ENCODE measurements at places on chromosomes 16 and 17. TPM values are rescaled to one million over a fixed set of nuclear protein-coding genes. Genes with fewer than 3 reads are reported as not detected.

TP53TG3C gene
- not detected for total RNA-seq

TPSG1 gene
- total RNA-seq, result not detected

WNT9B gene
- not detected for total RNA-seq

TEX14 gene
- not detected for total RNA-seq

C17orf107 gene
- 11.9 TPM for total RNA-seq

KIF2B gene
- total RNA-seq, result not detected

DNAH2 gene
- total RNA-seq, result 0.66 TPM

CDK5RAP3 gene
- total RNA-seq, result 209 TPM

SDK2 gene
- total RNA-seq, result 0.33 TPM

GAS7 gene
- total RNA-seq, result 20.1 TPM

DNAAF1 gene
- total RNA-seq, result 0.99 TPM

DNAH9 gene
- 9.6 TPM for total RNA-seq

CPNE2 gene
- 8.8 TPM for total RNA-seq

GRCh38 chr16:3762107-3762750 is 44.9 kb upstream of the TRAP1 start:
- peaks cover 4% of the 10 kb centered on the region for H3K36me3 ChIP-seq
- no peak for DNase-seq
- H3K4me3 ChIP-seq, result no peak overlapping the region
- no peaks in the 10 kb centered on the region for H3K27me3 ChIP-seq

GRCh38 chr17:75810216-75810615 is 25.6 kb downstream of the UNK start:
- H3K27ac ChIP-seq, result no peak overlapping the region
- no peak overlapping the region for H3K4me3 ChIP-seq
- H3K4me1 ChIP-seq, result peaks cover 5% of the 10 kb centered on the region
- DNase-seq, result no peak
- H3K36me3 ChIP-seq, result peaks cover 27% of the 10 kb centered on the region
- no peaks in the 10 kb centered on the region for H3K27me3 ChIP-seq

DNA sequence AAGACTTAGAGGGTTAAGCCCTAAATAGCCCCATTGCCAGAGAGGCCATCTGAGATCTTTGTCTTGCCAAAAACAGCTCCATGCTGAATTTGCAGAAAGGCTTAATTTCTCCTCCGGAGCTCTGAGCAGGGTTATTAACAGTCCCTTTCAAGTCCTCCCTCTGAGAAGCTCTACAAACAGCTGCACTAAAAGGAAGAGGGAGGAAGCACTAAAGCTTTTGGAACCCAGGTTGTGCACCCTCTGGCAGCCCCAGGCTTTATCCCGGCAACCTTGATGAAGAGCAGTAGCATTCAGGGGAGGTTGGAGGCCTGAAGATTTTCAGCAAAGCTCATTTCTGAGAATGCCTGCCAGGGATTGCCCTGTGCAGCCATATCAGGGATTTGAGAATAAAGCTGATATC is 554.7 kb downstream of the RBFOX1 start:
- no peaks in the 10 kb centered on the region for H3K27me3 ChIP-seq
- H3K4me1 ChIP-seq, result no peaks in the 10 kb centered on the region
- H3K27ac ChIP-seq, result no peak overlapping the region
- no peak overlapping the region for H3K4me3 ChIP-seq
- no peak for DNase-seq

DNA sequence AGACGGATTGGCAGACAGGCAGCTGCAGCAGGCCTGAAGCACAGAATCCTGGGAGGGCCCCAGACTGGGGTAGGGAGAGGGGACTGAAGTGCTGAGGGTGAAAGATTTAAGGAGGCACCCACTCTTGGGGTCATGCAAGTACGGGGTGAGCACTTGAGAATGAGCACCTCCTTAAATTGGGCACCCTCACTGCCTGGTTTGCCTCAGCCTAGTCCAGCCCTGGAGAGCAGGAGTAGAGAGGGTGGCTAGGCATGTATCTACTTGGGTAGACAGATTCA is 154.1 kb upstream of the CDC42EP4 start:
- H3K4me1 ChIP-seq, result no peaks in the 10 kb centered on the region
- DNase-seq, result no peak
- no peak overlapping the region for H3K27ac ChIP-seq
- H3K36me3 ChIP-seq, result no peaks in the 10 kb centered on the region

- no peaks in the 10 kb centered on the region for H3K27me3 ChIP-seq
- H3K36me3 ChIP-seq, result no peaks in the 10 kb centered on the region
- H3K27ac ChIP-seq, result peak overlapping the region; percentile 97
These were observed 879 bp downstream of the SOCS1 start for GRCh38 chr16:11254913-11255736.

DNA sequence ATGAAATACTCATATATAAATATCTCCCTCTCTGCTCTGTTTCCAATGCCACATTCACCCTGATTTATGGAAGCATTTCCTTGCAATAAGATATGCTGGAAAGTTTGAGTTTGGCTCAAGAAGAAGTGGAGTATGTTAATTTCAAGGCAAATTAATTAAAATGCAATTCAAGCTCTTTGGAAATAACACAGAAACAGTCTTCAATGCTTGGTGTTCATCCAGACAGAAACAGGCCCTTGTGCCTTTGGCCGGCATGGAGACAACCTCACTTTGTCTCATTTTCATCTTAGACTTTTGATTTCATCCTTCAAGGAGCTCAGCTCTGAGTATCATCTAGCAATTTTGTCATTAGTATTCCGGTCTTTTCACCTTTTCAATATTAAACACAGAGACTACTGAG is 210.0 kb downstream of the C16orf95 start:
- H3K36me3 ChIP-seq, result no peaks in the 10 kb centered on the region
- peaks cover 9% of the 10 kb centered on the region for H3K4me1 ChIP-seq
- no peak for DNase-seq
- H3K4me3 ChIP-seq, result no peak overlapping the region

- peaks cover 5% of the 10 kb centered on the region for H3K27me3 ChIP-seq
- H3K4me1 ChIP-seq, result no peaks in the 10 kb centered on the region
- no peak overlapping the region for H3K27ac ChIP-seq
- H3K36me3 ChIP-seq, result no peaks in the 10 kb centered on the region
These were observed 20.9 kb downstream of the ABR start for GRCh38 chr17:1158879-1159278.

DNA sequence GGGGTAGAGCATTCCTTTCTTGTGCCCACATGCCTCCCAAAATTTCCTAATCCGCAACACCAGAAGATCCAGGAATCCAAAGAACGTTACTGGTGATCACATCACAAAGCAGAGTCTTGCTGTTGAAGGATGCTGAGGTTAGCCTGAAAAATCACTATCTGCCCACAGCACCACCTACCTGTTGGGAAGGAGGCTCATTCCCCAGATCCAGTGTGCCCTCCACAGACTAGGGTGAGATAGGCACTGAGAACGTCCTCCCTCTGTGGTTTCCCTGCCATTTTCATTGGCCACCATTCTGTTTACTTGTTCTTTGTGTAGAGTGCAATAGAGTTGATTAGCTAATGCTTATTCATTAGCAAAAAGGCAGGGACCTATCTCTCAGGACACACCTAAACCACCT is 30.3 kb downstream of the RCVRN start:
- no peaks in the 10 kb centered on the region for H3K36me3 ChIP-seq
- no peaks in the 10 kb centered on the region for H3K27me3 ChIP-seq
- no peak overlapping the region for H3K4me3 ChIP-seq

- no peaks in the 10 kb centered on the region for H3K36me3 ChIP-seq
- H3K4me1 ChIP-seq, result peaks cover 41% of the 10 kb centered on the region
- H3K27me3 ChIP-seq, result no peaks in the 10 kb centered on the region
- no peak overlapping the region for H3K4me3 ChIP-seq
- no peak for DNase-seq
- no peak overlapping the region for H3K27ac ChIP-seq
These were observed 7.6 kb upstream of the SLC47A2 start for GRCh38 chr17:19723964-19724363.

DNA sequence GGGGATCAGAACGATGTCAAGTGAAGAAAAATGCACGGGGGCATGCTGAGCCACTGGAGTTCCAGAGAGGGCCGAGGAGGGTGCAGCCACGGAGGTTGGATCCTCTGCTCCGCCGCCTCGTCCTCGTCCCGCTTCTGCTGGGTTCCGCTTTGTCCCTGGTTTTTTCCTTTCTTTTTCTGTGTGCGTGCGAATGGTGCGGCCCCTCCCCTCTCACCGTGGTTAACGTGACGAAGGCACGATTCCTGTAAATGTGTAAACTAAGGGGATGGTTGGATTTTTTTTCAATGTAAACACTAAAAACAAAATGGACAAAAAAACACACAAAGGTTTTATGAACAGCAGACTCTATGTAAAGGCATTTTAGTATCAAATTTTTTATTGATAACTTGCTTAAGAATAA is 46.7 kb downstream of the ACTG1 start:
- H3K27ac ChIP-seq, result no peak overlapping the region
- no peak for DNase-seq
- H3K4me3 ChIP-seq, result no peak overlapping the region

- H3K4me1 ChIP-seq, result peaks cover 48% of the 10 kb centered on the region
- peak; percentile 25 for DNase-seq
- no peaks in the 10 kb centered on the region for H3K36me3 ChIP-seq
- peak overlapping the region; percentile 64 for H3K27ac ChIP-seq
These were observed 444 bp downstream of the HELZ start for GRCh38 chr17:67244431-67245072.

DNA sequence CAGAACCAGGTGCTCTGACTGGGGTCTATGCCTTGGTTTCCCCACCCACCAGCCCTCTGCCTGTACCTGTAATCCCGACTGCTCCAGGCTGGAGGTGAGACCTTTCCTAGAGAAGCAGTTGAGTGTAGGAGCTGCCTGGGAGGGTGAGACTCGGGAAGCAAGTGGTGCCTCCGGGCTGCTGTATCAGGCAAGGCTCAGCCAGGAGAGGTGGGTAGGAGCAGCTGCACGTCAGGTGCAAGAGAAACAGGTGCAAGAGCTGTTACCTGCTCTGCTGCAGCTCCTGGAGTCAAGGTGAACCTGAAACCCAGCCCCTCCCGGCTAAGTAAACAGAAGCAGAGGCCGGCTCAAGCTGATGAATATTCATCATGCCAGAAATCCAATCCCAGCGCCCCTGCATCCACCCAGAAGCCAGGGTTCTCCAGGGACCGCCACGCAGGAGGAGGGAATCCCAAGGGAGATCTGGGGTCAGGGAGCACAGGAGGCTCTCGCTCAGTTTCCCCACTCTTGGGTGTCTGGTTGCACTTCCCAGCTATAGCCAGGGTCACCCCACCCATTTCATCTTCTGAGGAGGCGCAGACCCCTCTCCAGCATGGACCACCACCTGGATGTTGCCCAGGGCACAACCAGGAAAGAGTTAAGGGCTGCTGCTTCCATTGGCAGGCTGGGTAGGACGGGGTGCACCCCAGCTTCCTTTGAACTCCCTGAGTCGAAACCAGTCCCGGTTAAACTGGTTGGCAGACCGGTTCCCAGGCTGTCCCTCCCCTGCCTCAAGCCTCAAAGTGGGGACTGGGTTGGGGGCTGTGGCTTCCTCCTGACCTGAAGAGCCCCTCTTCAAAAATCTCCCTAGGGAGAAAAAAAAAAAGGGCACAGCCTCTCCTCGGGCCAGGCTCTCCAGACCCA is at the start of gene PRR15L:
PRR15L (minus strand) TSS at position 293 of the 900 bp plus-strand sequence. CDS start 4,649 bp downstream, outside the sequence.
- peak within 1 kb of the TSS; percentile 97 for H3K27ac ChIP-seq
- peaks cover under 1% of the 10 kb centered on the region for H3K36me3 ChIP-seq
- H3K4me3 ChIP-seq, result peak within 1 kb of the TSS; percentile 80
- DNase-seq, result peak; percentile 96
- H3K4me1 ChIP-seq, result peaks cover 58% of the 10 kb centered on the region

DNA sequence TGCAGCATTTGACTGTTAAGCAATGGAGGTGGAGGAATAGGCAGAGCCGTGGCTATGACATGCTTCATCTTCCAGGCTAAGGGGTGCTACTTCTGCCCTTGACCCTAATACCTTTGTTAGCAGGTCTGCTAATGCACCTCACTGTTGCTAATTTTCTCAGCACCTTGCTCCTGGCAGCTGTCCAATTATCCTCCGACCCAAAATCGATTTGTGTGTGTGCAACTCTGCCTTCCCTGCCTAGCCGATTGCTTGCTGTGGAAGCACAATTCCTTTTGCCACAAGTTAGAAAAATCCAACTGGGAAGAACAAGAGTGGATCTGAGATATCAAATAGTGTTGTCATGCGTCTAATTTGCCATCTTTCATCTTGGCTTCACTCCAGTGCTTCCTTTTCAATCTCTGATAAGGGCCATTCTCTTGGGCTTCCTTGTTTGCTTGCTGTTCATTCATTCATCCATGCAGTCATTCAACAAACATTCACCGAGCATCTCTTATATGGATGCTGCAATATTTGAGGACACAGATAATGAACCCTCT is 422.8 kb downstream of the RBFOX1 start:
- DNase-seq, result no peak
- no peaks in the 10 kb centered on the region for H3K27me3 ChIP-seq
- H3K27ac ChIP-seq, result no peak overlapping the region
- H3K4me1 ChIP-seq, result no peaks in the 10 kb centered on the region
- no peak overlapping the region for H3K4me3 ChIP-seq

DNA sequence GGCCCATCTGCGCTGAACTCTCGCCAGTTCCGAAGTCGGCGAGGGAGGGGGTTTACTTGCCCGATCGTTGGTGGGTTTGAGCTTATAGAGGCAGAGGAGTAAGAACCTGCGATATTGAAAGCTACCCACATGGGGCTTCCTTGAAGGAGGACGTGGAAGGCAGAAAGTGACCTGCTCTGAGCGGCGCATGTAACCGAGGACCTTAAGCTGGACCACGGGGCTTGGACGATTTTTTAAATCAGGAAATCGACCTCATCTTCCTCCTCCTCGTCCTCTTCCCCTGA is 2.0 kb downstream of the PRAC2 start:
- no peak for DNase-seq
- H3K36me3 ChIP-seq, result no peaks in the 10 kb centered on the region
- H3K4me1 ChIP-seq, result peaks cover 24% of the 10 kb centered on the region
- H3K27ac ChIP-seq, result no peak overlapping the region
- peaks cover 75% of the 10 kb centered on the region for H3K27me3 ChIP-seq

- no peak for DNase-seq
- no peaks in the 10 kb centered on the region for H3K36me3 ChIP-seq
- H3K27ac ChIP-seq, result no peak overlapping the region
- no peak overlapping the region for H3K4me3 ChIP-seq
- no peaks in the 10 kb centered on the region for H3K4me1 ChIP-seq
These were observed 82.6 kb upstream of the GNAO1 start for GRCh38 chr16:56108724-56109123.

- no peak overlapping the region for H3K4me3 ChIP-seq
- no peaks in the 10 kb centered on the region for H3K36me3 ChIP-seq
- H3K4me1 ChIP-seq, result no peaks in the 10 kb centered on the region
- H3K27ac ChIP-seq, result no peak overlapping the region
- no peak for DNase-seq
These were observed 52.6 kb upstream of the DYNLRB2 start for GRCh38 chr16:80488167-80488566.

- H3K27me3 ChIP-seq, result peaks cover 5% of the 10 kb centered on the region
- H3K36me3 ChIP-seq, result no peaks in the 10 kb centered on the region
- H3K27ac ChIP-seq, result no peak overlapping the region
- H3K4me1 ChIP-seq, result no peaks in the 10 kb centered on the region
- DNase-seq, result peak; percentile 58
These were observed 432.7 kb upstream of the ASIC2 start for GRCh38 chr17:33725675-33726271.

GRCh38 chr16:86398201-86398600 is 112.1 kb upstream of the FOXF1 start:
- no peaks in the 10 kb centered on the region for H3K36me3 ChIP-seq
- no peaks in the 10 kb centered on the region for H3K4me1 ChIP-seq
- H3K27ac ChIP-seq, result no peak overlapping the region

- no peak for DNase-seq
- H3K36me3 ChIP-seq, result no peaks in the 10 kb centered on the region
- no peak overlapping the region for H3K4me3 ChIP-seq
- no peak overlapping the region for H3K27ac ChIP-seq
These were observed 169.0 kb downstream of the ENGASE start for GRCh38 chr17:79243603-79243990.

GRCh38 chr17:6843241-6843880 is 11.8 kb upstream of the TEKT1 start:
- no peaks in the 10 kb centered on the region for H3K4me1 ChIP-seq
- H3K27ac ChIP-seq, result no peak overlapping the region
- no peak for DNase-seq
